ENCODE measurements at places on chromosomes 13 and 19. TPM values are rescaled to one million over a fixed set of nuclear protein-coding genes. Genes with fewer than 3 reads are reported as not detected.

DNA sequence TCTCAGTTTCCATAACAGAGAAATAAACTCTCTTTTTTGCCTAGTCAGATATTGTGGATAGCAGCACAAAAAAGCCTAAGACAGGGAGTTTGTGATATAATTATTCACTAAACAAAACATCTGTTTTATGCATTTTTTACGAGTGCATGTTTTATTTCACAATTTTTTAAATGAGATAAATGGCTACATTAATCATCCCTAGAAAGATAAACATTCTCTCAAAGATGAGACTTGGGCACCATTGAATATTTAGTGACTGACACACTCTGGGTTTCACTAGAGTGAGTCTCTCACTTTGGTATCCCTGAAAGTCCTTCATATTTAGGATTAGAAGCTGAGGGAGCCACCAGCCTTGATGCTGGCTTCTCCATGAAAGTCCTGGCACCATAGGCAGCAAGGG lies 74.3 kb upstream of the LRCH1 start:
- no peaks in the 10 kb centered on the region for H3K27me3 ChIP-seq
- H3K36me3 ChIP-seq = no peaks in the 10 kb centered on the region
- no peaks in the 10 kb centered on the region for H3K4me1 ChIP-seq
- no peak overlapping the region for H3K4me3 ChIP-seq

DNA sequence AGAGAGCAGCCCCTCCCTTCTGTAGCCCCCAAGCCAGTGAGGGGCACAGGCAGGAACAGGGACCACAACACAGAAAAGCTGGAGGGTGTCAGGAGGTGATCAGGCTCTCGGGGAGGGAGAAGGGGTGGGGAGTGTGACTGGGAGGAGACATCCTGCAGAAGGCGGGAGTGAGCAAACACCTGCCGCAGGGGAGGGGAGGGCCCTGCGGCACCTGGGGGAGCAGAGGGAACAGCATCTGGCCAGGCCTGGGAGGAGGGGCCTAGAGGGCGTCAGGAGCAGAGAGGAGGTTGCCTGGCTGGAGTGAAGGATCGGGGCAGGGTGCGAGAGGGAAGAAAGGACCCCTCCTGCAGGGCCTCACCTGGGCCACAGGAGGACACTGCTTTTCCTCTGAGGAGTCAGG lies 4.2 kb downstream of the KLK3 start:
- H3K27me3 ChIP-seq = peaks cover 70% of the 10 kb centered on the region
- H3K36me3 ChIP-seq = no peaks in the 10 kb centered on the region
- H3K4me1 ChIP-seq = no peaks in the 10 kb centered on the region
- no peak for DNase-seq

- H3K27ac ChIP-seq = no peak overlapping the region
- no peaks in the 10 kb centered on the region for H3K36me3 ChIP-seq
- DNase-seq = no peak
- no peak overlapping the region for H3K4me3 ChIP-seq
- peaks cover 23% of the 10 kb centered on the region for H3K27me3 ChIP-seq
Observed at GRCh38 chr13:33308863-33309262, 23.3 kb upstream of the STARD13 start.

DNA sequence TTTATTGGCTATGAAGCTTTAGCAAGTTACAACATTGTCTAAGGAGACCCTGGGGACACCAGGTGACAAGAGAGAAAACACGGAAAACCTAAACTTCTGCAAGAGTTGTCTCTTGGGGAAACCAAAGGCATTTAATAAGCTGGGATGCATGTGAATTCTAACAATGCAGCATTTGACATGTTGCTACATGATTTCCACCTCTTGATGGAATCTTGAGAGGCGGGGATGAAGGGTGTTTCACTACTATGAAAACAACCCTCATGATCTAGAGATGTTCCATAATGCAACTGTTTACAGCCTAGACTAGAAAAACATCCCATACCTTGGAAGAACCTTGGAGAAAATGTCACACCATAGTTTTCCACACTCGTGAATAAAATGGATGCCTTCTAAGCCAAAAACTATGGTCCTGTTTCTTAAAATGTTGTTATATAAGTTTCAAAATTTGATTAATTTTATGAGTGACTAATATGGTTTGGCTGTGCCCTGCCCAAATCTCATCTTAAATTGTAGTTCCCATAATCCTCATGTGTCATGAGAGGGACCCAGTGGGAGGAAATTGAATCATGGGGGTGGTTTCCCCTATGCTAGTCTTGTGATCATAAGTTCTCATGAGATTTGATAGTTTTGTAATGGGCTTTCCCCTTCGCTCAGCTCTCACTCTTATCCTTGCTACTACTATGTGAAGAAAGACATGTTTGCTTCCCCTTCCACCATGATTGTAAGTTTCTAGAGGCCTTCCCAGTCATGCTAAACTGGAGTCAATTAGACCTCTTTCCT lies 164.6 kb downstream of the TNFSF13B start:
- no peaks in the 10 kb centered on the region for H3K4me1 ChIP-seq
- no peaks in the 10 kb centered on the region for H3K36me3 ChIP-seq
- DNase-seq = no peak
- no peak overlapping the region for H3K27ac ChIP-seq

The ITGBL1 gene
- total RNA-seq = not detected

The CCDC8 gene
- 0.08 TPM for total RNA-seq

All from activated naive CD8-positive, alpha-beta T cell treated with anti-CD3 and anti-CD28 coated beads for 36 hours (primary cell).